Adrenal gland (tissue), 19 donors: ENCODE measurements at places on chromosomes 3 and 15. TPM values are rescaled to one million over a fixed set of nuclear protein-coding genes. Genes with fewer than 3 reads are reported as not detected.

GUCA1C gene
- polyA plus RNA-seq: 0.48 TPM

LINGO1 gene
- 1.4 TPM for polyA plus RNA-seq

IQCF2 gene
- polyA plus RNA-seq: not detected

ACVR2B gene
- polyA plus RNA-seq: 1.8 TPM

HRG gene
- 0.26 TPM for polyA plus RNA-seq

CALML4 gene
- polyA plus RNA-seq: 18.0 TPM

RAP2B gene
- polyA plus RNA-seq: 4.8 TPM

NME9 gene
- polyA plus RNA-seq: 0.77 TPM

UQCC5 gene
- polyA plus RNA-seq: 34.9 TPM

ANKDD1A gene
- 29.7 TPM for polyA plus RNA-seq

PRRT3 gene
- polyA plus RNA-seq: 2.5 TPM

HCN4 gene
- polyA plus RNA-seq: 0.20 TPM

PARP9 gene
- 70.5 TPM for polyA plus RNA-seq

ARPP21 gene
- polyA plus RNA-seq: not detected

STRA6 gene
- 1.2 TPM for polyA plus RNA-seq

TUSC7 gene
- polyA plus RNA-seq: not detected

BNC1 gene
- polyA plus RNA-seq: not detected

GJD2 gene
- polyA plus RNA-seq: 2.3 TPM

ARHGAP11A gene
- polyA plus RNA-seq: 4.5 TPM

PARP15 gene
- 1.0 TPM for polyA plus RNA-seq

CACNA1D gene
- polyA plus RNA-seq: 48.3 TPM

SAXO2 gene
- 2.1 TPM for polyA plus RNA-seq

MNS1 gene
- 2.1 TPM for polyA plus RNA-seq

MAP2K1 gene
- polyA plus RNA-seq: 49.3 TPM

SOX14 gene
- polyA plus RNA-seq: not detected

KCNAB1 gene
- polyA plus RNA-seq: 3.4 TPM

CLDN16 gene
- polyA plus RNA-seq: 0.20 TPM

CD86 gene
- polyA plus RNA-seq: 5.3 TPM

CCRL2 gene
- polyA plus RNA-seq: 1.1 TPM

LEKR1 gene
- 1.1 TPM for polyA plus RNA-seq

NAALADL2 gene
- polyA plus RNA-seq: 4.2 TPM

AHSG gene
- polyA plus RNA-seq: not detected
